H1 (cell line): ENCODE measurements at places on chromosomes 5 and 9. TPM values are rescaled to one million over a fixed set of nuclear protein-coding genes. Genes with fewer than 3 reads are reported as not detected.

DNA sequence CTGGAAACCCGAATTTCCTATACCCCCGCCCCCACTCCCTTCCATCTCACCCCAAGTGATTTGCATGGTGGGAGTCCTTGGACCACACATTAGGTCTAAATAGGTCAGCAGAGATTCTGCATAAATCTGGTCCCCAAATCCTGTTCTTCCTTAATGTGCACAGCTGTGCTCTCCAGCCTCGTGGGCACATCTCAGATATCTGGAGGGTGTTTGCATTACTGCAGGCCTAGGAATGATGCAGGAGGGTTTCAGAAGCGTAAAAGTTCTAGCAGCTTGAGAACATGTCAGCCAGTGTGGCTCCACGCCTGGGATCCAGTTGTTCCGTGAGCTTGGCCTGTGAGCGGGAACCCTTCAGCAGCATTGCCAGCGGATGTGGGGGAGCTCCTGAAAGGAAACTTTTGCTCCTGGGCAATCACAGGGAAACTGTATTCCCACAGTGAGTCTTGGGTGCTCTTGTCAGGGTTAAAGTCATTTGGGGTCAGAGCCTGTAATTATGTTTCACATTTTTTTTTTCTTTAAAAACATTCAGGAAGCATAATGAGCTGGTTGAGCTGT lies 12.9 kb downstream of the ARHGAP26 start:
- H3K4me3 ChIP-seq = no peak overlapping the region
- H3K36me3 ChIP-seq = no peaks in the 10 kb centered on the region
- no peaks in the 10 kb centered on the region for H3K27me3 ChIP-seq
- DNase-seq = no peak

DNA sequence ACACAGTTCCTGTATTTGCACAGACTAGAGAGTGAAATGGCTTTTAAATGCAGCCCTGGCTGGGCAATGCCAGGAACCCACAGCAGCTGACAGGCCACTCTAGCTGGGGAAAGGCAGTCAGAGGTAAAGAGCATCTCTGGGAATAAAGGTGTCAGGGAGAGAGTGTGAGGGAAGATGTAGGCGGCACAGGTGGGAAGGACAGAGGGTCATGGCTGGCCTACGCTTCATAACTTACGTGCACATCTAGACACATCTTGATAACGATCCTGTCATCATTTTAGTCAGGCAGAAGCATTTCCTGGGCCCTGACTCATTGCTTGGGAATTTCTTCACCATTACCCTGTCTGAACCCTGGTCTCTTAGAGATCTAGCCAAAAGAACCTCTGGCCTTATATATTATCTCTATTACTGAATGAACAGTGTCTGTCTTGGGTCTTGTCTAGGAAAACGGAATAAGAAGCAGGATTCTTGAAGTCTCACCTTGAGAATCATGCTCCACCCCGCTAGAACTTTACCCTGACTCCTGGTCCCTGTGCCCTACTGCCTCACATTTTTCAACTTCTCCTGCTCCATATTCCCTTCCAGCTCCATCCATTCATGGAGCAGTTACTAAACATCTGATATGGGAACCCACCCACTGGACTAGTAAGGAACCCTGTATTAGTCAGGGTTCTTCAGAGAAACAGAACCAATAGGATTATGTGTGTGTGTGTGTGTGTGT lies 106.4 kb upstream of the ELL2 start:
- H3K27me3 ChIP-seq = no peaks in the 10 kb centered on the region
- no peak for DNase-seq
- no peak overlapping the region for H3K4me3 ChIP-seq
- no peaks in the 10 kb centered on the region for H3K36me3 ChIP-seq
- H3K4me1 ChIP-seq = no peaks in the 10 kb centered on the region

DNA sequence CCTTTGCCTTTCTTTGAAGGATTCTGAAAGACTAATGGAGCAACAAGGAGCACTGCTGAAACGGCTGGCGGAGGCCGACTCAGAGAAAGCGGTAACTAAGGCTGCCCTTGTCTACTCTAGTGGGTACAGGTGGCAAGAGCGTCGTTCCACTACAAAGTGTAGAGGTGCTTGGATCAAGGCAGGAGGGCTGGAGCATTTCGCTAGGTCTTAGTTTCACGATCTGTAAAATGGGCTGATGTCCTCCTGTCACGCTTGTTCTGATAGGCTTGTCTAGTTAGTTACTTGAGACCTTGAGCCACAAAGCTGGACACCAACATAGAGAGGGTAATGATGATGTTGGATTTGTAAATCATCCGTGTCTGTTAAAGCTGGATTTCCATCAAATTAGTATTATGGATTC lies 23.0 kb upstream of the GLE1 start:
- peaks cover 3% of the 10 kb centered on the region; the same call in 1 of the 2 replicates for H3K36me3 ChIP-seq
- no peaks in the 10 kb centered on the region for H3K27me3 ChIP-seq
- H3K27ac ChIP-seq = no peak overlapping the region
- H3K4me1 ChIP-seq = no peaks in the 10 kb centered on the region
- no peak for DNase-seq
- H3K4me3 ChIP-seq = no peak overlapping the region

GRCh38 chr5:81782811-81783210 lies 31.9 kb upstream of the SSBP2 start:
- no peak overlapping the region for H3K4me3 ChIP-seq
- no peaks in the 10 kb centered on the region for H3K27me3 ChIP-seq
- no peaks in the 10 kb centered on the region for H3K36me3 ChIP-seq
- DNase-seq = no peak
- no peaks in the 10 kb centered on the region; the same call in 1 of the 2 replicates for H3K4me1 ChIP-seq
- H3K27ac ChIP-seq = no peak overlapping the region

DNA sequence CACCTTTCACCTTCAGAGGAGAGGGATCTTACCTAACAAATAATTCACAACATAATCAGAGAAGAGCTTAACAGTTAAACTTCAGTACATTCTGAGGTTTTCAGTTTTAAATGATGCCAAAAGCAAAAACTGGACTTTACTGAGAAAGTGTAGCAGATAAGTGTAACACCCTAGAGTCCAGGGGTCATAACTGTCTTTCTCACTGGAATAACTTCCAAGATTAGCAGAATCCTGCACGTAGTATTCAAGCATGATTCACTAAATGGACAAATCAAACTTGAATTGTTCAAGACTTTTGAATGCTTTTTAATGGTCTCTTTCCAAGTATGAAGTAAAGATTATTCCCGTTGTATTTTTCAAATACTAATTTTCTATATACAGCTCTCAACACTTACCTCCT lies 180.1 kb upstream of the NREP start:
- no peak overlapping the region for H3K4me3 ChIP-seq
- no peak for DNase-seq
- H3K4me1 ChIP-seq = no peaks in the 10 kb centered on the region
- H3K36me3 ChIP-seq = no peaks in the 10 kb centered on the region

GRCh38 chr9:78371981-78372380 lies 75.1 kb downstream of the PSAT1 start:
- H3K27ac ChIP-seq = no peak overlapping the region
- no peaks in the 10 kb centered on the region for H3K27me3 ChIP-seq
- H3K4me3 ChIP-seq = no peak overlapping the region
- H3K4me1 ChIP-seq = no peaks in the 10 kb centered on the region

GRCh38 chr5:78983601-78984438 lies 1.3 kb downstream of the ARSB start:
- H3K4me1 ChIP-seq = peaks cover 14% of the 10 kb centered on the region
- DNase-seq = no peak
- H3K36me3 ChIP-seq = no peaks in the 10 kb centered on the region

Gene PAIP2
- total RNA-seq = 157 and 162 TPM in 2 replicates

Gene SHC3
- 7.1 and 8.4 TPM in 2 replicates for total RNA-seq

Gene N4BP3
- 36.0 and 39.2 TPM in 2 replicates for total RNA-seq

Gene PRDM9
- not detected in 2 replicates for total RNA-seq

Gene FABP6
- 3.6 and 4.8 TPM in 2 replicates for total RNA-seq

Gene TRIM32
- total RNA-seq = 17.3 and 17.9 TPM in 2 replicates
